ENCODE measurements at places on chromosomes 12 and 14. TPM values are rescaled to one million over a fixed set of nuclear protein-coding genes. Genes with fewer than 3 reads are reported as not detected.

DNA sequence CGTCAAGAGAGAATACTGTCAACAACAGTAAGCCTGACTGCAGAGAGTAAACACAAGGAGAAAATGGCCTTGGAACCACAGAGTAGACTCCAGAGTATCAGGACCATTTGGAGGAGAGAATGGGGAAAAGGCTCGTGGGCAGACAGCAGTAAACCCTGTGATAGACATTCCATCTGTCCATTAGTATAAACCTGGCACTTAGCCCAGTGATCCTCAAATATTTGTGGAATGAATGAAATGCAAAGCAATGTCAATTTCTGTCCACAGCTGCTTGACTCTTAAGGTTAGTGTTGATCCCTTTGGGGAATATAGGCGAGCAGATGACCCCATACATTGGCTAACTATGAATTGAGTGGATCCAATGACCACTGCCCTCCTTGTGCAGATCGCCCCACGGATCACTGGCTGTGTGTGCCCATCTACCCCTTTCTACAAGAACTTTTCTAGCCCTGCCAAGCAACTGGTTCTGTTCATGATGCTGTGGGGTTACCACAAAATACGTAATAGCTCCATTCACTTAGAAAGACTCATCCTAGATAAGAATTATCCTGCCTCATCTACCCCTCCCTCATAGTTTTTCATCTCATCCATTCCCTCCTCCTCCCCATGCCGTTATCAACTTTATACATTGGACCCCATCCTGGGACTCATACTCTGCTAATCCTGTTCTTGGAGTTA, 846.8 kb downstream of the NRXN3 start:
- DNase-seq = no peak

DNA sequence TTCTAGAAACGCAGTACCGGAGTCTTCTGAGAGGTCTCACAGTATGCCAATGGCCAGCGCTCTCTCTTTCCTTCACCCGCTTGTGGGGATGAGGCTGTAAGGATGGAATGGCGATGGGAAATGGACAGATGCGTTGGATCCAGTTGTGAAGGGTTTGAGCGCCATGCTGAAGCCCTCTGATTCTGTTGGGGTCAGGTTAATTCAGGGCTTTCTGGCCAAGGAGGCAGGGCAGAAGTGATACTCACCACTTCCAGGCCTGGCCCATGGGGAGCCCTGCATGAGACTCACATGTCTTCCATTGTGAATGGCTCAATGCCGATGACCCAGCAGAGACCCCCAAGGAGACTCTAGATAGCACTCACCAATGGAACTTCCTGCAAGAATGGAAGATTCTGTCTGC, 114.3 kb downstream of the BCL11B start:
- no peak for DNase-seq

DNA sequence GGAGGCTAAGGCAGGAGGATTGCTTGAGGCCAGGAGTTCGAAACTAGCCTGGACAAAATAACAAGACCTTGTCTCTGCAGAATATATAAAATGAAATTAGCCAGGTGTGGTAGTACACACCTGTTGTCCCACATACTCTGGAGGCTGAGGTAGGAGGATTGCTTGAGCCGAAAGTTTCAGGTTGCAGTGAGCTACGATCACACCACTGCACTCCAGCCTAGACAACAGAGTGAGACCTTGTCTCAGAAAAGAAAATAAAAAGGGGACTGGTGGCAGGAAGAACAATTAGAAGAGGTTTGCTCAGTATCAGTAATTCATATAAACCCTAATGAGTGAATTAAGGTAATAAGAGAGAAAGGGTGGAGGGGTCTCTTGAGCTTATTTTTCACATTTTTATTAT, 8.0 kb downstream of the PSMA6 start:
- DNase-seq = no peak

DNA sequence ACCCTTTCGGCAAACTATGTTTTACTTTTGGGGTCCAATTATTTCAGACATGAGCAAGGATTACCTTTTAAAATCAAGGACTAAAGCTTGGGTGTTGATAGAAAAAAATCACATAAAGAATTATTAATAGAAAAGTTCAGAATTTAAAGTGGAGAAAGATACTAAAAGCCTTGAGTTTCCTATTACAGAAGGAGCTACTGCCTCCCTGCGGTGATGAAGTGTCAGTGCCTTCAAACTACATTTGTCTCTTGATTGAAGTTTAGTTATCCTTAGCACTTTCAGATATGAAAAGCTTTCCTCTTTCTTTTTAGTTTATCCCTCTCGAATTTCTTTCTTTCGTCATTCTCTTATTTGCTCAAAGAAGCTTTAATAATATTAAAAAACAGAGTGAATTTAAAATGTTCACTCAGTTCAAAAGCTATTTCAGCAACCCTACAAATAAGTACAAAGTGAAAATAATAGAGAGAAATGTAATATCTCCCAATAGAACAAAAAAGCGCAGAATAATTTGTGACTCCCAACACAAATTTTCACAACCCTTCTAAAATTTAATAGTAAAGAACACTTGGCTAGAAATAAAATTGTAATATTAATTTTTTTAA, 87.6 kb downstream of the SEC23A start:
- no peak for DNase-seq

GRCh38 chr12:69966839-69967238, 141.8 kb downstream of the MYRFL start:
- no peak for DNase-seq

- DNase-seq = no peak
Measured at GRCh38 chr12:77788231-77789168, 42.2 kb upstream of the NAV3 start.

GRCh38 chr14:25046301-25046943, 3.5 kb downstream of the STXBP6 start:
- no peak for DNase-seq

- DNase-seq = no peak
Measured at GRCh38 chr12:73902260-73902659, 635.4 kb upstream of the ATXN7L3B start.

Gene FSCB
- not detected for total RNA-seq
